ENCODE measurements at places on chromosomes 11 and 22.

DNA sequence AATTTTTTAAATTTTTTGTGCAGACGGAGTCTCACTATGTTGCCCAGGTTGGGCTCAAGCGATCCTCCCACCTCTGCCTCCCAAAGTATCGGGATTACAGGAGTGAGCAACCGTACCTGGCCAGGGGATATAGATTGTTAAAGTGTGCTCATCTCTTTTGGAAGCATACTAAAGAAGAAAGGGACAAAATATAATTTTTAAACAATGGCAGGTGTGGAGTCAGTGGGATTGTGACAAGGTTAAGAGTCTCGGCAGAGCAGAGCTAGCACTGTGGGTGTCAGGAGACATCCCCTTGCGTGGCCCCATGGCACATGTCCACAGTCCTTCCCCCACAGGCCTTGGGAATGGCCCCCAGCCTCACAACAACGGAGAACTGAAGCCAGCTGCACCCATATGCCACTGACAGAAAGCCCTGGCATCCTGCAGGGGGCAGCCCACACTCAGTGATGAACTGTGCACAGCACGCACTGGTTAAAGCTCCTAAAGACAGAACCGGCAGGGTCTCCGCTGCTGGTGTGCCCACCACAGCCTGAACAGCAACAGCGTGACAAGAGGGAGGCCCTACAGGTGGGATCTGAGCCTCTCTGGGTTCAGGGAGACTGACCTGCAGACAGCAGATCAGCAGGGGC lies 29.9 kb downstream of the SERPIND1 start:
- peak; percentile 18 for DNase-seq

DNA sequence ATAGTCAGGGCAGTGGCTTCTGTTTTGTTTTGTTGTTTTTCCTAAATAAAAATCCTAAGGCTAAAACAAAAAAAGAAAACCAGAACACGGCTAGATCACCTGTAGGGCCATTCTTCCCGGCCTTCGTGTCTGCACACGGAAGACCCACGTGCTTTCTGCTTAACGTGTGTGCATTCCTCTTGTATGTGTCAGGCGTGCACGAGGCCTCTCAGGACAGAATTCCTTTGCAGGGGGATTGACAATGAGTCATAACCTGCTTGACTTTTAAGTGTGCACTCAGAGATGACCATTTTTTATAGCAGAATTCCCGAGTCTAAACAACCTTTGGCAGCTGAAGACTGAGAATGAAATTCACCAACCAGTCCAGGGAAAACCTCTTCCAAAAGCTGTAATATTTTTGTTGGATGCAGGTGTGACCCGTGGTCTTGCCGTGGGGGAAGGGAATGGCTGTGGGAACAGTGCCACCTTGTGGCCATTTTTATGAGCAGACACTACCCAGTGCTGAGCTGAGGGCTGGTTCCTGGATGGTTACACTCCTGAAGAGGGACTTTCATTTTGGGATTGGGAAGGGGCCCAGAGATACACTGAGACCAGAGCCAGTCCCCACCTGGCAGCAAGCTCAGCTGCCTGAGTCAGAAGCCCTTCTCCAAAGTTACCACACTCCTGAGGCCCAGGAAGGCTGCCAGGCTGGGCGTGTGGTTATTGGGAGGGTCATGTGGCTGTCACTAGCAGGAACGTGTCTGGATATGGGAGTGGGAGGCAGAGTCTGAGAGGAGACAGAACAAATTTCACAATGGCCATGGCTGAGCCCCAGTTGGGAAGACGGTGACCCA lies 35.7 kb upstream of the DKK3 start:
- DNase-seq = peak; percentile 59

GRCh38 chr22:24355574-24355973 lies 71.8 kb upstream of the ADORA2A start:
- no peak for DNase-seq

DNA sequence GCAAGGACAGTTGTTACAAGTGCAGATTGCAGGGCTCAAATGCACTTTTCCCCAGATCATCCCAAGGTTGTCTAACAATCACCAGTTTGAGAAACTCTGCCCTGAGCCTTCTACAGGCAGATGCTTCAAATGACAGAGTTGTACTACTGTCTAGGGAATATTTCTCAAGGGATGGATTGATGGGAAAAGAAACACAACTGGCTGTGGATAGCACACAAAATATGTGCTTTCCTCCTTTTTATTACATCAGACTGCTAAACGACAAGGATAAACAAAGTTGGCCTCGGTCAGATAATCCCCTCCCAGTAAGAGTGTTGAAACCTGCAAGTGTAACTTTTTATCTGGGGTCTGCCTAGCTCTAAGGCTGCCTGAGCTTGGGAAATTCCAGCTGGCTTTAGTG lies 46.6 kb upstream of the SORL1-AS1 start:
- DNase-seq = no peak

DNA sequence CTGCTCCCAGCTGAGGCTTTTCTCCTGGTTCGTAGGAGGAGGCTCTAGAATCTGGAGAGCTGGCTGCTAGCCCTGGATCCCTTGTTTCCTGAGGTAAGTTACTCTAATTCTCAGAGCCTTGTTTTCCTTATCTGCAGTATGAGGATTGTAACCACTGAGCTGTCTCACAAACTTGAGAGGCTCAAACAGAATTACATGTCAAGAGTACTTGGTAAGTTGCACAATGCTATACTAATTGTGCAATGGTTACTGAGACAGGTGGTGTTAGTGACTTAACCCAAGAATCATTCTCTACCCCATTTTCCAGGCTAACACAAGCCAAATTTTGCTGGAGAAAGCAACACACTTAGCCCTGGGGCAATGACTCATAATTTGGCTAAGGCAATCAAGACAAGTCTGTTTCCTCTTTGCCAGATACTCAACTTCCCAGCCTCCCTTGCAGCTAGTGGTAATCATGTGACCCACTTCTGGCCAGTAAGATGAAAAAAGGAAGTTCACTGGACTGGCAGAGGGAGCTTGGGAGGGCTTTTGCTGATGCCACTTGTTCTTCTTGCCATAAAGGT lies 348.0 kb downstream of the TENM4 start:
- no peak for DNase-seq

- DNase-seq = no peak
Observed at GRCh38 chr11:111449696-111450479, 62.3 kb downstream of the BTG4 start.

DNA sequence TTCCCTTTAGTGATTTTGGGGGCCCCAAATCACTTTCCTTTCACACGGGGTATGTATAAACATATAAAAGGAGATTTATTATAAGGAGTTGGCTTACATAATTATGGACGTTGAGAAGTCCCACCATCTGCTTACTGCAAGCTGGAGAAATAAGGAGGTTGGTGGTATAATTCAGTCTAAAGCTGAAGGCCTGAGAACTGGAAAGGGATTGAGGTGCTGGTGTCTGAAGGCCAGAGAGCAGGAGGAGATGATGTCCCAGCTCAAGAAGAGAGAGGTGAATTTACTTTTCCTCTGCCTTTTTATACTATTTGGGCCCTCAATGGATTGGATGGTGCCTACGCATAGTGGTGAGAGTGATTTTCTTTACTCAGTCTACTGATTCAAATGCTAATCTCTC lies 1.3 kb upstream of the ZNF202 start:
- no peak for DNase-seq

DNA sequence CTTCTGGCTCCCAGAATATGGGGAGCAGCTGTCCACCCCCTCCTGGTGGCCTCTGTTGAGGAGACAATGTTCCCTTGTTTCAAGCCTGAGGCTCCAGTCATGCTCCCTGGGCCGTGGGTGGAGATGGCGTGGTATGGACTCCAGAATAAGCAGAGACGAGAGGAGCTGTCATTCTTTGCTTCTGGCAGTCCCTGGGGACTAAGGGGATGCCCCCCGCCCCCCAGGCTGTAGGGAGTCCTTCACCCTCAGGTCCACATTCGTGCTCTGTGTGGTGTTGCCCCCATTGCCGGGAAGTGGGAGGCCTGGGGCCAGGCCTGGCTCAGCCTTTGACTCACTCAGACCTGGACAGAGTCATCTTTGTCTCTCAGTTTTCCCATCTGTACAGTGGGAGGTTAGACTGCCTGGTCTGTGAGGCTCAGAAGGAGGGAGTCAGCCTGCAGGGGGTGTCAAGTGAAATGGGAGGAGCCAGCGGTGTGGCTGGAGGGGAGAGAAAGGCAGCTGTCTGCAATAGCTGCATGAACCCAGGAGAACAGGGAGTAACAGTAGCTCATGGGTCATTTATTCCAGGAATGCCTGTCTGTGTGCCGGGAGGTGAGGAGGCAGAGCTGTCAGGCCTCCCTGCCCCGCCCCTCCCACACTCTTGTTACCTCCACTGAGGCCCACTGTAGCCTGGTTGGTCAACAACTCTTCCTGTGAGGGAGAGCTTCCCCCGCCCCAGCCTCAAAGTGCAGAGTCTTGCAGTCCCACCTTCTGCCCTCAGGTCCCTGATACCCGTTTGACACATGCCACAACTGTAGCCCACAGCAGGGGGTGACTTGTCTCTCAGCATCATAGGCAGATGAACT lies 6.3 kb downstream of the ARHGEF17 start:
- DNase-seq = no peak

GRCh38 chr11:10352921-10353550 lies 48.2 kb downstream of the ADM start:
- no peak for DNase-seq

DNA sequence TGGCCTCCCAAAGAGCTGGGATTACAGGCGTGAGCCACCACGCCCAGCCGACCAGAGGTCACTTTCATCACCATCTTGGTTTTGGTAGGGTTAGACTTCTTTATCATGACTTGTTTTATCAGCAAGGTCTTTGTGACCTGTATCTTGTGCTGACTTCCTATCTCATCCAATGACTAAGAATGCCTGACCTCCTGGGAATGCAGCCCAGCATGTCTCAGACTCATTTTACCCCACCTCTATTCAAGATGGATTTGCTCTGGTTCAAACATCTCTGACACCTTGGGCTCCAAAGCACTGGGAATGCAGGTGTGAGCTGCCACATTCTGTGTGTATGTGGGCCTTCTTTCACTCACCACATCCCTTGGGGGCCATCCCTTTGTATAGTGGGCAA lies 5.1 kb upstream of the TALDO1 start:
- DNase-seq = no peak

- no peak for DNase-seq
Observed at GRCh38 chr11:79503028-79503427, 62.2 kb upstream of the TENM4 start.
